ENCODE measurements at places on chromosomes 1 and 21.

GRCh38 chr1:13456904-13457532, 46.8 kb downstream of the PRAMEF20 start:
- no peak for DNase-seq

- DNase-seq, result no peak
These were observed 160.5 kb downstream of the DYRK1A start for GRCh38 chr21:37527103-37527502.

DNA sequence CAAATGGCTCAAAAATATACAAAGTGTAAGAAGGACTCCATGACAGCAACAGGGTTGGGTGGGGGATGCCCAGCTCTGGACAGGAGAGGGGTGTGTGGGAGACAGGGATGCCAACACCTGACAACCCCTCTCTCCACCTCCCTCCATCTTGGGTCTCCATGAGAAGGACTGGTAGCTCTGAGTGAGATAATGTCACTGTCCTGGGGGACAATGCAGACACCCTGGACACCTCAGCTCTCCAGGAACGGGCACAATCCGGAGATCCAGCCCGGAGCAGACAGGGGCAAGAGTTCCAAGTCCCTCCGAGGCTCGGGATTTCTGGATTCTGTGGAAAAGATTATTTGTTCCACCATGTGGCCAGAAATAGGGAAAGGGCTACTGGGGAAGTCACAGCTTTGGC, 122.5 kb downstream of the GLIS1 start:
- no peak for DNase-seq

GRCh38 chr1:94901841-94902240, 25.1 kb downstream of the CNN3 start:
- no peak for DNase-seq

- DNase-seq, result no peak
These were observed 286.9 kb downstream of the DISC1 start for GRCh38 chr1:231913493-231913892.

DNA sequence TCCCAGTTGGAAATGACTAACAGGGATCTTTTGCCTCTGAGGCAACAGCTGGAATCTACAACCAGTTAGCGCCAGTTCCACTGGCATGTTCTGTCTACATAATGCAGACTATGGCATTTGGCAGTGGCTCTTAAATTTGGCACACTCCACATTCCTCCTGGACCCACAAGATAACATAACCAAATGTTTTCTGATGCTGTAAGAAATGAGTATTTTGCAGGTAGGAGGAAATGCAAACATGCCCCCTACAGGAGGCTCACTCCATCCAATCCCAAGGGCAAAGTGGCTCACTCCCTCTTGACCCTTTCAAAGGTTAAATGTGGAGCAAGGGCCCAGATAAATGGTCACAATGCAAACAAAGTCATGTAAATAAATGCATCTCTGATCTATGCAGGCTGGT, 129.2 kb upstream of the PROX1 start:
- no peak for DNase-seq

GRCh38 chr1:112307930-112308591, 88.0 kb upstream of the CTTNBP2NL start:
- no peak for DNase-seq

DNA sequence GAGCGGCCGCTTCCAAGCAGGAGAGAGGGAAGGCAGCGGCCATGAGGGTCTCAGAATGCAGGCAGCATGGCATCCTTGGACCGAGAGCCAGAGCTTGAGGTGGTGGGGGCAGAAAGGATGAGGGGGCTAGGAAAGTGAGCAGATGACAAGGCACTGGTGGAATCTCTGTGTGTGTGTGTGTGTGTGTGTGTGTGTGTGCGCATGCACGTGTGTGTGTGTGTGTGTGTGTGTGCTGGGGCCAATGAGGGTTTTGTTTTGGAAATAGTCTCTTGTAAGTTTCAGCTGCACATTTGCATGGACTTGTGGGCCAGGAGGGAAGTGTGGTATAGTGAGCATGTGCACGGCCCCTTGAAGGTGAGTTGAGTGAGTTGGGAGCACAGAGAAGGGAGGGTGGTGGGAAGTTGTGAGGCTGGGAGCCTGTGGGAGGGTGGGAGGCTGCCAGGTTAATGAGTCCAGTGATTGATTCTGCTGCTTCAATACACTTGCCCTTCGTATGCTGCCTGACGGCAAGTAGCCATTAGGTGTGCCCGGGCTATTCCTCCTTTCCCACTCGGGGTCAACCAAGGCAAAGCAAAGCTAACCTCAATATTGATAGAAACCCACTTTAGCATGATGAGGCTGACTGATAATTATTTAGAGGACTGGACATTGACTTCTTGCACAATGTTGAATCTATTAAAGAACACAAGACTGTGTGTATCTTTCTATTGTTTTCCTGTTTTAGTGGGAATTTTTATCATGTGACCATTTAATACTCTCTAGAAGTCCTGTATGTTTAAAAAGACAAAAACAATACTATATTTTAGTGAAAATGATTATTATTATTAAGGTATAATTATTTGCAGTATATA, 80.3 kb downstream of the PROX1 start:
- no peak for DNase-seq

DNA sequence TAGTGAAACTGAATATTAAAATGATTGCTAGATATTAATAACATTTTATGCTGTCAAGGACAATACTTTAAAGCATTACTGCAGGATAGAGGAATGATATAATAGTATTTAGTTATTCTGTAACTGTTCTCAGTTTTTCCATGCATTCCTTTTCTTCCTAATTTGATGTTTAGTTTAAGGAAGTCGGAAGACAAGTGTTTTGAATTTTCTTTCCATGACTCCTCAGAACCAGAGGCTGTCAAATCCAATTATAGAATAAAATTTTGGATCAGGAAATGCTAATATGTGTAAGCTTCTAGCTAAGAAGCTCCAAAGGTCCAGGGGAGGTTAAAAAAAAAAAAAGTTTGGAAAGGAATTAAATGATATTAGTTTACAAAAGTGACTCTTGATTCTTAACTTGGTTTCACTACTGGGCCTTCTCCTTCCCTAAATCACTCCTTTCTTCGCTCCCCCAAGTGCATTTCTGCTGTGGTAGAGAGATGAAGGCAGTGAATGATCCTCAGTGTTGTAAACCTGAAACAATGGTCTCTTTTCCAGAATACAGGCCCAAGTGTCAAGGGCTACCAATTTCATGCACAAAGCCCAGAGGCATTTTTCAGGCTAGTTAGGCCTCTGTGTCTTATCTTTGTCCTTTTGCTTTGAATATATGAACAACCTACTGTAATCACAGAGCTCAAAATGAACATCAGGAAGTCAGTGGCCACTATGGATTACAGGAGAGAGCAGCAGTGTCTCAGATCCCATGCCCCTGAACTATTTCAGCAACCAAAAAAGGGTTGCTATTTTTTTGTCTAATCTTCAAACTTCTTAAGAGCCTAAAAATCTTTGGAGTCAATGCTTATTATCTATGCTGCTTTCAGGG, 6.2 kb downstream of the ADSS2 start:
- no peak for DNase-seq

GRCh38 chr1:161082996-161083747, 6.2 kb downstream of the NECTIN4 start:
- no peak for DNase-seq

DNA sequence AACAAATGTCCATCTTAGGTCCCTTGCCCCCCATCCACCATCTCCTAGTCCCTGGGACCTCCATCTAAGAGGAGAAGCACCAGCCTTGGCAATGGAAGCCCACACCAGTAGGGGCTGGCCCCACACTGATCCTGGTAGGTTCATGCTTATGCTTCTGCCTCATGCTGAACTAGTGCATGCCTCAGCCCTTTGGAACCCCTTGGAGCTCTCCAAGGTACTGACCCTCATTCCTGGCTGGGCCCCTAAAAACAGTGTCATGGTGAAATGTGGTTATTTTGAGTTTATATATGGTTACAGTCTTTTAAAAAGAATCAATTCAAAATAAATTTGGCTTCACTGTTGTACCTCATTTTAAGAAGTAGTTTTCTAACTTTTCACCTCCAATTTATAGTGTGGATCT, 108.3 kb downstream of the HIVEP3 start:
- DNase-seq, result no peak

- DNase-seq, result no peak
These were observed 61.5 kb downstream of the MAB21L3 start for GRCh38 chr1:116172666-116173065.

DNA sequence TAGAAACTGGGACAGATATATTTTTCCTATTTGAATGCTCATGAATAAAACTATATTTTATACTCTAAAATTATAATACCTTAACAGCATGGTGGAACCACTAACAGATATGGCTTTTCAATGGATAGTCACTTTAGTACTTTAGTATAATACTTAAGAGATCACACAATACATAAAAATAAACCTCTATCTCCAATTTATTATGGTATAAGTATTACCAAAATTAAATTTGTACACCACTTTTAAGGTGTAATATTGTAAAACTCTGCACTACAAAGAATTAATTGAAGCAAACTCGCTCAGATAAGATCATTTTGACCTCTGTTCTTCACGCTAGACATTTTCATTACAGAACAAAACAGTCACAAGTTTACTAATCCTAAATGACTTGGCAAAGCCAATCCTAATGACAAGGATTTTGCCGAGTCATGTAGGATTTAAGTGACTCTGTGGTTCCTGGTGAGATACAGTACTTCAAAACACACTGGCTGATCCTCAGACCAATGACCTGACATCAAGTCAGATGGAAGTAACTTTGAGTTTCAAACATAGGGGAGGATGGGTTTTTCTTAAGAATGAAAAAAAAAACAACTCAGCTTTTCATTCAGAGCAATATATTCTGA, 200.6 kb downstream of the SMYD3 start:
- no peak for DNase-seq

DNA sequence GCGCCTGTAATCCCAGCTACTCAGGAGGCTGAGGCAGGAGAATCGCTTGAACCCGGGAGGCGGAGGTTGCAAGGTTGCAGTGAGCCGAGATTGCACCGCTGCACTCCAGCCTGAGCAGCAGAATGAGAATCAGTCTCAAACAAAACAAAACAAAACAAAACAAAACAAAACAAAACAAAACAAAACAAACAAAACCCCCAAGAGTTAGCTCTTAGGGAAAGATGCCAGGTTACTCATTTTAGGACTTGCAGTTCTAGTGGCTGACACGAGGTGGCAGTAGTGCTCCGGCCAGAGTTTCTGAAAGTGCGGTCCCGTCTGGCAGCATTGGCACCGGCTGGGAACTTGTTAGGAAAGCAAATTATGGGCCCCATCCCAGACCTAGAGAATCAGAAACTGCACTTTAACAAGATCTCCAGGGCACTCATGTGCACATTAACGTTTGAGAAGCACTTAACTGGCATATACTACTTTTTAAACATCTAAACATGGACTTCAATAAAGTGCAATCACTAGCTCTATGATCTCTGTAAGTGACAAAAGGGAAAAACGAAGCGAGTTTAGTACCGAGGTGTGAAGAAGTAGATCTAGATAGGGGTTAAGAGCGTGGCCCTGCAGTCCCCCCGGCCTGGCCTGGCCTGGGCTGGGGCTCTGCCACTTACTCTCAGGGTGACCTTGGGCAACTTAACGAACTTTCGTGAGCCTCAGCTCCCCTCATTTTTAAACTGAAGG, 41.9 kb upstream of the TNFRSF1B start:
- DNase-seq, result peak; percentile 76

DNA sequence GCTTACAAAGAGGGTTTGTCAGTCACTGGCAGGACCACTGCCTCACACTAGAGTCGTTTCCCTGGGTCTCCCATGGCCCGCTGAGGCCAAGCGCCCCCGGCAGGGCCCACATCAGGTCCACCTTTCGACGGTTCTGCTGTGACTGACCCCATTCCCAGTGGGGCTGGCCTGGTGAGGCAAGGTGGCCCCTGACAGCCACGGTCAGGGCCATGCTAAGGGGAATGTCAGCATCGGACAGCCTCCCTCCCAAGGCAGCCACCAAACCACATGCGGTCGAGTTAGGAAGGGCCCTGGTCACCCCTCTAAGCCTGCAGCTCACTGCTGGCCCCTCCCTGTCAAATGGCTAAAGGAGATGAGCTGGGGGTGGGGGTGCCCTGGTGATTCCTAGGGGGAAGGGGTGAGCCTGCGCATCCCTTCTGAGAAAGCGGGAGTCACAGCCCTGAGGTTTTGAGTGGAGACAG, 2.9 kb upstream of the KIF17 start:
- DNase-seq, result no peak

DNA sequence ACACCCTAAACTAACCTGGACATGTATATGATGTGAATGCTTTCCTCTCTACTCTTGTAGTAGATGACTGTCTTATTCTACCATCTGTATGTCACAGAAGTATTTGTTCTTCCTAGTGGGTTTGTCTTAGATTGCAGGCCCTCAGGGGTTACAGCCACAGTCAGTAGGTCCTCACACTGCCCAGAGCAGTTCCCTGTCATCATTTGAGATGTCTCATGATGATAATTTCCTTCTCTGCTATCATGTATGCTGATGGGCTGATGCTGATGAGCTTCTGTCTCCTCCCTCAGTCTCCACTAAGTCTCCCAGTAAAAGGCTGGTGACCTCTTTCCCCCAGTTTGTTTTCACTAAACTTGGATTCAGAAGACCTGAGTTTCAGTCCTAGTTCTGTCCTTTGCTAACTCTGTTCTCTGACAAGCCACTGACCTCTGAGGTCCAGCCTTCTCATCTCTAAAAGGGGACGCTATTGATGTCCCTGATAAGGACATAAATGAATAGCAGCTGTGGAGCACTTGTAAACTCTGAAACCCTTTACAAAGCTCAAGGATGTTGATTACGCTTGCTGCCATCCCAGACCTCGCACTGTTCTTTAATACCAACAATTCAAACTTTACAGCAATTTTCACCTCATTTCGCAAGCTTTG, 3.1 kb upstream of the ETV3 start:
- no peak for DNase-seq

DNA sequence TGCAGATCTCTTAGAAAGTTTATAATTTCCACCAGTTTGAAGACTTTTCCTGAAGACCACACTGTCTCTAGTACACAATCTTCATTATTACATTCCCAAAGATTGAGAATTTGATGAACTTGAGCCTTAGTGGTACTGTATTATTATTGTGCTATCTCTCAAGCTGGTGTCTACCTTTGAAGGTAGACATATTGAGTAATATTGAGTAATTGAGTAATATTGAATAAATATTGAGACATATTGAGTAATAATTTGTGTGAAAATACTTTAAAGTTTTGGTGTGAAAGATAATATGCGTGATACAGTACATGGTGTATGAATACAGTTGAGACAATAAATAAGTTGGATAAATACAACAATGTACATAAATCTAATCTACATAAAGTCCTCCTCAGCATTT, 613.1 kb upstream of the ADGRL2 start:
- DNase-seq, result no peak

DNA sequence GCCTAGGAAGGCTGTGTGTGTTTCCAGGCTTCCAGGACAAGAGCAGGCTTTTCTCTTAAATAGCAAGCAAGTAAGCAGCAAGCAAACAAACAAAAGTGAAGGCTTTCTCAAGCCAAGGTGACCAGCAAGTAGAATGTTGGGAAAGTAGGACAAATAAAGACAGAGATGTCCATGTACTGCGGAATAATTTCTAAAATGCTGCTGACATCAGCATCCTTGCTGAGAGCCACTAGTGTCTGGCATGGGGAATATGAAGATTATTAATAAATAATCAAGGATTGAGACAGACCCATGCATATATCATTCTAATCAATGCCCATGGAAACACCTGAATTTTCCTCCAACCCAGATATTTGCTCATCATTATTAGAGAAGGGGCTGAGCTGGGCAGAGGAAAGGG, 6.4 kb upstream of the DYRK3 start:
- DNase-seq, result no peak

- DNase-seq, result no peak
These were observed 94.1 kb downstream of the ABCA4 start for GRCh38 chr1:94026619-94027380.

Data from T-cell (primary cell).